ENCODE measurements at places on chromosomes 7 and 10.

GRCh38 chr7:149476791-149477190 is 15.9 kb upstream of the ZNF777 start:
- no peak for DNase-seq

GRCh38 chr10:114779803-114780576 is 41.6 kb upstream of the FHIP2A start:
- DNase-seq = no peak

- no peak for DNase-seq
These were observed 3.2 kb upstream of the MTG1 start for GRCh38 chr10:133390597-133391248.

GRCh38 chr10:62870866-62871265 is 54.7 kb upstream of the EGR2 start:
- no peak for DNase-seq

DNA sequence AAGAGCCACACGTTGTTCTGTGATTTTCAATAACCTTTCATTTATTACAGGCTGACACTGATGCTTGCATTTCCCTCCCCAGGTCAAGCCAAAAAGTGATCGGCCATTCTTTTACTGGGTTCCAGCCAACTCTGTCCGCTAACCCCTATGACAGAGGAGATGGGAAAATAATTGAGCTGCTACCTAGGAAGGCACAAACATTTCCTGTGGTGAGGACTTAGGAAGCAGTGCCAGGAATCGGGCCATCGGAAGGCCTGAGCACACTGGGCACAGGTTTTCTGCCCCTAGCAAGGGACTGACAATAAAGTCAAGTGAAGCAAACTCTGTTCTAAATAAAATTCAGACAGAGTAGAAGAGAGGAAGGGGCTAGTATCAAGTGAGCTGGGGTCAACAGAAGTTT is 313.0 kb upstream of the AOAH start:
- DNase-seq = no peak

DNA sequence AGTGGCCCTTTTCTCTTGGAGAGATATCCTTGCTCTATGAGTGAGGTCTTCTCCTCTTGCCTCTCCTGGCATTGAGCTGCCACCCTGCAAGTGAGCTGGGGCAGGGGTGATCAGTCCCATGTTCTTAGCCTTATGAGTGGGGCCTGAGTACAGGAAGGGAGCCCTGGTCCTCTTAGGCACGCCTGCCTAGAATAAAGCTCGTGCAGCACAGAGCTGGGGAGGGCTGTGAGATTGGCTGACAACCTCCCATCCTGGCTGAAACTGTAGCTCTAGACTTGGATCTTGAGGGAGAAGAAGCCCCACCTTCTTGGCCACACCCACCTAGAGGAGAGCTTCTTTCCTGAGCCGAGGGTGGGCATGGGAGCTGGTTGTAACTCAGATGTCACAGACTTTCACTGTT is 305.0 kb upstream of the ZNF32 start:
- no peak for DNase-seq

All from stimulated activated CD4-positive, alpha-beta T cell treated with anti-CD3 and anti-CD28 coated beads, TNF-alpha, amount 100 ng/mL, for 4 hours (primary cell).